ENCODE measurements at places on chromosomes 6 and 20.

- no peak for DNase-seq
Measured at GRCh38 chr20:1286267-1287024, 20.4 kb downstream of the SNPH start.

DNA sequence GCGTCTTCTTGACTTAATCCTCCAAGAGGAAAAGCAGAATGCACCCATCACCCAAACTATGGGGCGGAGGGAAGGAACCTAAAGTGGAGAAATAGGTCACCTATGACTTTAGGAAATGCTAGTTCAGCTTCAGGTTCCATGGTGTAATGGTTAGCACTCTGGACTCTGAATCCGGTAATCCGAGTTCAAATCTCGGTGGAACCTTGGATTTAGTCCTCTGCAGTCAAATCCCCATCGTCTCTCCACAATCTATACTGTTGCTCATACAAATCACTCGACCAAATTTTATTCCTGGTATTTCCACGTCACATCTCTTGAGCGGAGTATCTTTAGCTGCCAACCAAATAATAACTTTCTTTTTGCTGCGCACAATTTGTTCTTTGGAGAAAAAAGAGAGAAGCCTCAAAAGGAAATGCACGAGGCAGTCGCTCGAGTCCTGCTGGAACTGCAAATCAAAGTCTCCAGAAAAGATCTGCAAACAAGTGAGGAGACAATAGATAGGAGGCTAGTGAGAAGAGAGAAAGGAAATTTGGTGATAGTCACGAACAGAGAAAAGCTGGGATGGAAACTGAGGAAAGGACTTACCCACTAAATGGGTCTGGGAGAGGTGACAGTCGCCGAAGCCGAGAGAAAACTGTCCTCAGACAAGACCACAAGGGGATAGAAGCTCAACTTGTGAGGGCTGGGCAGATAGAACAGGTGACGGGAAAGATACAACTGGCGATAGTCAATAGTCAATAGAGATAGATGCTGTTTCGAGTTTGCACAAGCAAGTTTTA, 16.6 kb downstream of the POM121L2 start:
- peak; percentile 81 for DNase-seq

- DNase-seq, result no peak
Measured at GRCh38 chr20:61739086-61739831, 326.4 kb downstream of the TAF4 start.

DNA sequence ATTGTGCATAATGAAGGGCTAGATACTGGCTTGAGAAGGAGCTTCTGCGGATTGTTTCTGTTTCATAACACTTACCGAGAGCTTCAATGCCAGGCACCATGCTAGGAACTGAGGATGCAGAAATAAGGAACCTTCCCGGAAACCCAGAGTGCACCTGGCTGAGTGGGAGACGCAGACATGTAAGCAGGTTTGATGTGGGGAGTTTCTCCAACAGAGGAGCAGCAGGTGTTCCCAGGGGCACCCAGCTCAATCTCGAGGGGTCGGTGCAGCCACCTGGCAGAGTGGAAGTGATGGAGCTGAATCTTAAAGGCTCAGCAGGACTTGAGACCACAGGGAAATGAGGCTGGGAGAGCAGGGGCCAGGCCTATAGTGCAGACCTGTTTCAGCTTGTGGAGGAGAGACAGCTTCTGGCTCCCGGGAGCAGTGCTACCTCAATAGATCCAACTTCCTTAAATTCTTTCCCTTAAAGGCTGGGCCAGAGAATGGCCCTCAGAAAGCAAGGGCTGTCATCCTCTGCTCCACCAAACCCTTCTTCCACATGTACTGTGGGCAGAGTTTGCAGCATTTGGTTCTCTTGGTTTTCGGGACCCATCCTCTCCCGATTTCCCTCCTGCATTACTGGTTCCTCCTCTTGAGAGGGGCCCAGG, 27.8 kb upstream of the SRC start:
- DNase-seq, result peak; percentile 26

- DNase-seq, result peak; percentile 62
Measured at GRCh38 chr6:89146718-89147700, 1.2 kb downstream of the PM20D2 start.

- no peak for DNase-seq
Measured at GRCh38 chr20:15703171-15703911, 869.9 kb downstream of the KIF16B start.

DNA sequence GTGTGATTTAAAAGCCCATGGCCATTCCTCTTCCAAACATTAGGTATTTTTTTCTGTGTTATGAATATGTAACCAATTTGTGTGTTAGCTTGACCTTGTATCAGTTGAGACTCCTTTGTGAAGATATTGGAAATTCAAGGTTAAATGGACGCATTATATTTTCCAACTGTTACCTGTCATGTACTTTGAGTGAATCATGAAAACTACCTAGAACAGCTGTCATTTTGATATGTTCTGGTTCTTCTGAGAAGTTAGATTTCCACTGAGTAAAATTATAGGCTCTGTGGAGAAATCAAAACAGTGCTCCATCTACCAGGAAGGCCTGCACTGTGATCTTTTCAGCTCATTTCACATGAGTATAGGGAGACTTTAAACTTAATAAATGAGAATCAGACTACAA, 470.0 kb downstream of the NKAIN2 start:
- DNase-seq, result no peak

DNA sequence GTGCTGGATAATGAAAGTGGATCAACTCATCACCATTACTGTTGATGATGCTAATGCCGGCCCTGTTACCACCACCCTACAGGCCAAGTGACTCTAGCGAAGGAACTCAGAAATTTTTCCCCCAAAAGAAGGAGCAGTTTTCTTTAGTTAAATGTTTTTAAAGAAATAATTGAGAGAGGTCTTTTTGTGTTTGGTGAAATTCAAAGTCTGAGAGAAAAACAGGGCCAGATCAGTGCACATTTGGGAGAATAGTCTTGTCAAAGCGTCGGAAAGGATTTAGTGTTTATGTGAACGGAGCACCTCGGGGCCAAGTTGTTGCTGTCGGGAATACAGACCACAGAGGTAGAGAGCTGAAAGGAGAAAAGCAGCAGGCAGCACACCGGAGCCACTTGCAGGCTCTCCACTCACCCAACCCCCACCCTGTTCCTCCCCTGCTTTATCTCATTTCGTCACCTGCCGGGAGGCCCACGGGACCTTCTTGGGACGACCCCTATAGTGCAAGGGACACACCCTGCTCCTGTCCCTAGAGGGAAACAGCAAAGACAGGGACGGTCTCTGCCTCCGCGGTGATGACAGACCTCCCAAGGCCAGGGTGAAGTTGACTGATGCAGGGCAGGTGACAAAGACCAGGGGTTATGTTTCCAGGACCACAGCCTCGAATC, 6.8 kb downstream of the TFAP2B start:
- DNase-seq, result peak; percentile 72

GRCh38 chr20:43727980-43728590, 1.3 kb upstream of the GTSF1L start:
- DNase-seq, result no peak

- no peak for DNase-seq
Measured at GRCh38 chr6:30774701-30775100, 30.4 kb upstream of the IER3 start.

- DNase-seq, result no peak
Measured at GRCh38 chr20:50515471-50516106, 5.4 kb downstream of the PTPN1 start.

- DNase-seq, result no peak
Measured at GRCh38 chr20:36658300-36658699, 12.3 kb upstream of the SLA2 start.

DNA sequence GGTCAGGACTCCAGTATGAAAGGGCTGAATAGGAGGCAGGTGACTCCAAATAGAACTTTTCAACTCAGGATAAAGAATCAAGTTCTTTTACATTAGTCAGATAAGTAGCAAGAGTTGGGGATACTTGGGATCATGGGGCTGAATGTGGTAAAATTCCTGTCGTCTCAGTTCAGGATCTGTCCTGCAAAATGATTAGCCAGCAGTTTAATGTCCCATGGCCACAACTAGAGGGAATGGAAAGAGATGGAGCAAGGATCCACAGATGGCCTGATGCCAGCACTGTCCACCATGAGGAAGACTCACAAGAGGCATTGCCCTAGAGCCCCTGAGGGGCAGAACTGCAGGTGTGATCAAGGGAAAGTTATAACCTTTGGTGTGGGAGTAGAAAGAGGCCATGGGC, 2.1 kb downstream of the DEFB121 start:
- DNase-seq, result no peak

DNA sequence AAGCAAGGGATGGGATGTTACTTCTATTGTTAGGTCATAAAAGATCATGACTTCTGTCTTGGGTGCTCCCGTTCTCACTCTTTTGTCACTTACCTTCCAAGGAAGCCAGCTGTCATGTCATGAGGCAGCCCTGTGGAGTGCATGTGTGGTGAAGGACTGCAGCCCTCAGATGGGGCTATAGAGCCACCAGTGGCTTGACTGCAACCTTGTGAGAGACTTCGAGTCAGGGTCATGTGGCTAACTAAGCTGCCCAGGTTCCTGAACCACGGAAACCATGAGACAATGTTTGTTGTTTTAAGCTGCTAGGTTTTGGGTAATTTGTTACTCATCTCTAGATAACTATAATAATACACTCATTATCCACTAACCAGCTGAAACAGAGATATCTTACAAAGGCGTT, 477.1 kb downstream of the BTBD3 start:
- peak; percentile 54 for DNase-seq

- DNase-seq, result no peak
Measured at GRCh38 chr6:170280689-170281045, 10.2 kb downstream of the DLL1 start.

- no peak for DNase-seq
Measured at GRCh38 chr6:130148181-130148580, 74.6 kb downstream of the SAMD3 start.

DNA sequence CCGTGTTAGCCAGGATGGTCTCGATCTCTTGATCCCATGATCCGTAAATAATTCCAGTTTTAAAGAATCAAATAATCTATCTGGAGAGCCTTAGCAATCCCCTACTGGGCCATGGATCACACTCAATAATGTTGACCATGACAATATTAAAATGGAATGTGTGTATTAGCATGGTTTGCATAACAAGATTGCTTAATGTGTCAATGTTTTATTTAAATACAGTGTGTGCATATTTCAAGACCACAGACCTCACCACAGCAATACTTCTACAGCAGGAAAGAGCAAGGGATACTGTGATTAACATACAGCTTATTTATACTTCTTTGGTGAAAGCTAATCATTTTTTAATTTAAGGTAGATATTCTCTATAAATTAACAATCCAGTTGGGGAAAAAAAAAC, 470.4 kb downstream of the TFAP2B start:
- no peak for DNase-seq

GRCh38 chr6:747028-747427, 54.1 kb upstream of the EXOC2 start:
- DNase-seq, result no peak

DNA sequence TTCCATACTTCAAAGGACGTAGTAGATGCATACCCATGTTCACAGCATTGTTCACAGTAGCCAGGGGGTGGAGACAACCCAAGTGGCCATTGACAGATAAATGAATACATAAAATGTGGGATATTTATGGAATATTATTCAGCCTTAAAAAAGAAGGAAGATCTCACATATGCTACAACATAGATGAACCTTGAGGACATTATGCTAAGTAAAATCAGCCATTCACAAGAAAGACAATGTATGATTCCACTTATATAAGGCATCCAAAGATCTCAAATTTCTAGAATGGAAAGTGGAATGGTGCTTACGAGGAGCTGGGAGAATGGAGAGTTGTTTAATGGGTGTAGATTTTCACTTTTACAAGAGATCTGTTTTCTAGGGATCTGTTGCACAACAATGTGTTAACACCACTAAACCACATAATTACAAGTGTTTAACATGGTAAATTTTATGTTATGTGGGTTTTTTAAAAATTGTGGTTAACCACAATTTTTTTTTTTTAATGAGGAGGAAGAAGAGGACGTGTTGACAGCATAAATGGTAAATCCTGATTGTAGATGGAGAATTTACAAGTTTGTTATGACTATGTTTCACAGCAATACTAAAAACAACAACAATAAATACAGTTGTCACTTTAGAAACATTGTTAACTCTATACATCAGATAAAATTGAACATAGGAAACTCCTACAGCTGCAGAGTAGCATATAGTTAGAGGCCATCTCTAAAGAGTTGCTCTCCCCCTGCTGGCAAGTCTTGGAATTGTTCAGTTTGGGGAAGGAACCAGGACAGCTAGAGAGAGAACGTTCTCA, 41.6 kb downstream of the CCN2 start:
- DNase-seq, result peak; percentile 51

- DNase-seq, result peak; percentile 75
Measured at GRCh38 chr20:9514461-9515213, at the start of gene LAMP5. TSS of gene LAMP5 (plus strand) at chr20:9514590. CDS start at chr20:9514853, 263 bp downstream.

DNA sequence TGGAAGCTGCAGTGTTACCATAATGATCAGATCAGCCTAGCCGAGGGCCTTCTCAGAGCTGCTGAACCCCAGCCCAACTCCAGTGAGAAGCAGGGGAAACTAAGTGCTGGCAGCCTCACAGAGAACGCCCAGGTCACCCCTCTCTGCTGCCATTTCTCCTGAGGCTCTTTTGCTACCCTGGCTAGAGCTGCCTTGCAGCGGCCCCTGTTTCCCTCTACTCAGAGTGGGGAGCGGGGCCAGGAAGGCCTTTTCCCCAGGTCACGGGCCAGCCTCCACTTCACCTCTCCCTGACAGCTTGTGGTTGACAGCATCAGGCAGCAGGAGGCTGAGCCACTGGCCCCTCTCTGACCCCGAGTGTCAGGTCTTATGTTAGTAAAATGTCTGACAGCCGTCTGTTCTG, 22.7 kb downstream of the ACTR5 start:
- no peak for DNase-seq

- DNase-seq, result no peak
Measured at GRCh38 chr20:47557791-47558190, 56.1 kb downstream of the NCOA3 start.

GRCh38 chr20:61931476-61932198, 134.0 kb downstream of the TAF4 start:
- DNase-seq, result no peak

DNA sequence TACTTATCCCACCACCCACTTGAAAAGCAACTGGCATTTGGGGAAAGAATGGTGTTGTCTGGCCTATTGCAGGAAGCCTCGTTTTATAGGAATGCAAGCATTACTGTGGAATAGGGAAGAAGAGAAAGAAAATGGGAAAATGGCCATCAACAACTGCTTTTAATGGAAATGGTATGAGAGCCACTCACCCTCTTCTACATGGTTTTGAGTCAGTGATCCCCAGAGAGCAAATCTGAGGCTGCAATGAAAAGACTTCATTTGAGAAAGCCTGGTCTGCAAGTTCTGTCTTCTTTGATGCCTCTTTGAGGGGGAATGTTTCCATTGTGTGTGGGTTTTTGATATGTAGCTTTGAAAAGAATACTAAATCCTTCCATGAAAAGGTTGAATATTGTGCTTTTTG, 172.3 kb upstream of the HDDC2 start:
- DNase-seq, result no peak

GRCh38 chr6:52284131-52284459, 447 bp downstream of the MCM3 start:
- DNase-seq, result peak; percentile 91

- DNase-seq, result no peak
Measured at GRCh38 chr20:24899153-24899552, 49.9 kb upstream of the CST7 start.

DNA sequence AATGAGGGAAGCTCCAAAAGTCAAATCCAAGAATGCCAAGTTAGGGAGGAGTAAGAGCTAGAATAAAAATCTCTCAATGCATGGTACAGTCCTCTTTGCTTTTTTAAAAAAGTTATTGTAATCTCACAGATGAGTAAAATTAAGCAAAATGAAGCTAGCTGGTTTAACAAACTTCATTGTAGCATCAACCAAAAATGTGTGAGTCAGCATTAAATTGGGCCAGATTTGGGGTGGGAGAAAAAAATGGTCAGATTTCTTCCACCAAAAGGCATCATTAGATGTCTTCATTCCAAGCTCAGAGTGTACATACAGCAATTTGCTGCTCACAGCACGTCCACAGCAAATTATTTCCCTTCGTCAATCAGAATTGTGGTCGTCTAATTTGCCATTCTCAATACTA, 441.5 kb upstream of the FLRT3 start:
- DNase-seq, result no peak

Measured in ELF-1 (cell line).